ENCODE measurements at places on chromosomes 2 and 18.

DNA sequence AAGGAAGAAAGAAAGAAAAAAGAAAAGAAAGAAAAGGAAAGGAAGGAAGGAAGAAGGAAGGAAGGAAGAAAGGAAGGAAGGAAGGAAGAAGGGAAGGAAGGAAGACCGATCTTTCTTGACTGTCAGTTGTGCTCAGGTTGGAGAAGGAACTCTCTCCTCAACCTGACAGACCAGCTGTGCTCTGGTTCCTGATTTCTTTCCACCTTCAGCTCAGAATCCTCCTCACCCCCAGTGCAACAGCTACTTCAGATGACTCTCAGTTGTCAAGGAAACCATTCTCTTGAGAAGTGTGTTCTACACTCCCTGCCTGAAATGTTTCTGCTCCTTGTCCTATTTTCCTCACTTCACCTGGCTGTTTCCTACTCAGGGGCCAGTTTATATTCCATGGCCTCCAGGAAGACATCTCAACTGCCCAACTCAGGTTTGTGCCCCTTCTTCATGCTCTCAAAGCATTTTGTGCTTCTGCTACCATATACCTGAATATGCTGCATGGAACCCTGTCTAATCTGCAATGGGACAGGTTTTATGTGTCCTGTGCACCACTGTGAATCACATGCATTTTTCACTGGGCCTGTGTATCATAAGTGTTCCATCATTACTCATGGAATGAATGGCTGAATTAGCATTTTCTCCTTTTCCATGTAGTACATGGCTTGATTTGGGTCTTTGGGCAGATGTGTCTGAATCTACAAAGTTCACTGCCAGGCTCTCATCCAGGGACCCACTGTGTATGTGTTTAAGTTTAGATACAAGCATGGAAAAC, 32.8 kb upstream of the DOCK10 start:
- no peak for DNase-seq

DNA sequence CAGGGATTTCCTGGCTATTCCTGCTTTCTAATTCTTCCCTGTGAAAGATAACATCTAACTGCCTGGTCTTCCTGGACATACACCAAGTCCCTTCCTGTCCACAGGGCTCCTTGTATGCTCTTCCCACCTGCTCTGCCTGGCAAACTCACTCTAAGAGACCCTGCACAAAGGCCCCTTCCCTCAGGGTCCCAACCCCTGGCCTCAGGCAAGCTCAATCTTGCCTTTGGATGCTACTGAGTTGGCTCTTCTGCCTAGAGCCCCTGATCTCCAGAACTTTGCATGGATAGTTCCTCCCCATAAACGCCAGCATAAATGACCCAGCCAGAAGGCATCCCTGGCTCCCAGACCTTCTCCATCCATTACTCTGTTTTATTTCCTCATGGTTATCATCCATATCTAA, 98.3 kb upstream of the OTOS start:
- DNase-seq = no peak

- DNase-seq = no peak
Measured at GRCh38 chr2:176147800-176148496, 3.4 kb upstream of the HOXD4 start.

- no peak for DNase-seq
Measured at GRCh38 chr2:138267902-138268254, 233.7 kb upstream of the SPOPL start.

GRCh38 chr2:241001413-241002274, 3.2 kb downstream of the SNED1 start:
- DNase-seq = no peak

GRCh38 chr2:147173189-147173581, 671.6 kb upstream of the ACVR2A start:
- no peak for DNase-seq

- DNase-seq = no peak
Measured at GRCh38 chr2:7444626-7445025, 527.4 kb downstream of the RNF144A start.

GRCh38 chr2:48693645-48694044, 61.9 kb downstream of the LHCGR start:
- no peak for DNase-seq

DNA sequence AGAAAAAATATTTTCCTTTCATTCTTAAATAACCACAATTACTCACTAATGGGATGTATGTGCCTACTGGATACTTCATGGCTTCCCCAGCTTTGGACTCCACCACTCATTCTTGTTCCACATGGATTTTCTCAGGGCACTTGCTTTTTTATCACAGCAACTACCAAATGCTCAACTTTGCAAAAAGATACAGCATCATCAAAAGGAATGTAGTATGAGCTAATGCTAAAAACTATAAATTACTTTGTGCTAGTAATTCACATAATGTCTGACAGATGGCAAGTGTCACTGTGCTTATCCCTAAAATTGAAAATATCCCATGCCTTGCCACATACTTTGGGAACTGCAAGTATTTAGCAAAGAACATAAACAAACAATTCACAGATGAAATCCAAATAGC, 130.4 kb upstream of the ZFP36L2 start:
- DNase-seq = no peak

GRCh38 chr2:96336104-96336775, 674 bp downstream of the NCAPH start:
- no peak for DNase-seq

DNA sequence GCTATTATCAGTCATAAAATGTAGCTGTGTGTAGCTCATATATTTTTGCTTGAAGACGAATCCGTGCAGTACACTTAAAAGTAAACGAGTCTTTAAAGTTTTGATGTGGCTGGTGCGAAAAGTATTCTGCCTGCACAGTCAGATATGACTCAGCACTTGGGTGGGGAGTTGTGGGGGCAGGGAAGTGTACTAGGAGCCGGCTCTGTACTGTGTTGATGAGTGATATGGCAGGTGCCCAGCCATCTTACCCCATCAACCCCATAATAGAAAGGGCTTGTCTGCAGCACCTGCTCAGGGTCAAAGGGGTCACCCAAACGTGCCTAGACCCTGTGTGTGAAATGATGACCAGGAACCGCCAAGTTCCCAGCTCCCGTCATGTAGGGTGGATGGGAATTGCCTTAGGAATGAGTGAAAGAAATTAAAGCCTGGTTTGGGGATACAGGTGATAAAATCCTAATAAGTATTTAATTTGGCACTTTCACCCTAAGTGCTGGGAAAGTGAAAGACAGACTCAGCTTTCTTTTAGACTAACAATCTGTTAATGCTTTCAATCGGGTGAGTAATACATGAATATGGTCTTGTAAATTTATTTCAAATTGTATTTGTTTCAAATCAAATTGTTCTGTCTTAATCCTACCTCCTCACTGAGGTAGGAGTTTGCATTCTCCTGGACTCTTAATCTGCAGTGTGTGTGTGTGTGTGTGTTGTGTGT, 48.0 kb downstream of the BCL2L11 start:
- DNase-seq = no peak

DNA sequence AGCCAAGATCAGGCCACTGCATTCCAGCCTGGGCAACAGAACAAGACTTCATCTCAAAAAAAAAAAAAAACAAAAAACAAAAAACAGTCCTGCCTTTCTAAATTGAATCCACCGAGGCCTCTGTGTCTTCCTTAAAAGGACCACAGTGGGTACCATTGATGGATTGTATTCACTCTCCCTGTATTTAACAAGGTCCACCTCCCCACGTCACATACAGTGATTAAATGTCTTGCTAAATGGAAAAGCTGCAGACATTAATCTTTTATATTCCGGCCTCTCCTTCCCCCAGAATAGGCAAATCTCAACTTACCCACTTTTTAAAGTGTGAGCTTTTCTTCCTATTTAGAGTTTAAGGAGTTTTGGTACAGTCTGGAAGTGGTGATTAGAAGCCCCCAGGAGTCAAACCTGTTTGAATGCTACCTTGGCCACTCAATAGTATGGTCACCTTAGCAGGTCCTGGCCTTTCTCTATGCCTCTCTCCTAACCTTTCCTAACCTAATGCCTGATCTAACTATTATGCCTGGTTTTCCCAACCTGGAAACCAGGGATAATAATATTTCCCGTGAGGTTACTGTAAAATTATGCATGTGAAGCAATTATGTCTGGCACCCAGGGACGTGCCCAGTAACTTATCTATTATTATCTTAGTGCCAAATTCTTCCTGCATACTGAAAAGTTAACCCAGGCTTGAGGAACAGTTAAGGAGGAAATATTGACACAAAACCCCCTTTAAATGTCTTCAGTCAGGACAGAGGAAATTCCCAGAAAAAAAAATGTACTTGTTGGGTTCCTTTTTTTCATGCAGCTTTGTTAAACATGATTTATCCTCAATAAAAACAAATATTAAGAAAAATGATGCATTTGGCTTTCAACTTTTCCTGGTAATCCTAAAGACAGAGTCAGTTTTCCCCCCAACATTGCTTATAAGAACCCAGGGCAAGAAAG, 3.1 kb downstream of the NFE2L2 start:
- no peak for DNase-seq

DNA sequence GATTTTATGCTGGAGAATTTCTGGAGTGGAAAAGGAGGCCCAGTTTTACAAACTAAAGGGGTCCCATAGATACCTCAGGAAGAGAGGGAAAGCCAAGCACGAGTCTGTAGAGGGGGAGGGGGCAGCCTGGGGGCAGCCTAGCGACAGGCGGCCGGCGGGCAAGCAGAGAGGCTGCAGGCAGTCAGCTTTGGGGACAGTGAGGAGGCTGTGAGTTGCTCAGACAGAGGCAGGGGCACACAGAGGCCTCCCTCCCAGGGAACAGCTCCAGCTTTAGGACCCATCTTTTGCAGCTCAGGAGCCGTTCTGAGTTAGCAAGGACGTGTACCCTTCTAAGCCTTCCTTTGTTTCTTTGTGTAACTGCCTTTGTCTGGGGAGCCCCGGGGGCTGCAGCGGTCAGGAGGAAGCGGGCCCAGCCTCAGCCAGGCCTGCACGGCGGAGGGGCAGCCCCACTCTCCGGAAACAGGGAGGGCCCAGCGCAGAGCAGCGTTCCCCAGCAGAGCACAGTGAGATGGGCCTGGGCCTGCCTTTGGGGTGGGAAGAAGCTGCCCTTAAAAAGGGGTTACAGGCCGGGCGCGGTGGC, 41.1 kb upstream of the RALBP1 start:
- DNase-seq = no peak

DNA sequence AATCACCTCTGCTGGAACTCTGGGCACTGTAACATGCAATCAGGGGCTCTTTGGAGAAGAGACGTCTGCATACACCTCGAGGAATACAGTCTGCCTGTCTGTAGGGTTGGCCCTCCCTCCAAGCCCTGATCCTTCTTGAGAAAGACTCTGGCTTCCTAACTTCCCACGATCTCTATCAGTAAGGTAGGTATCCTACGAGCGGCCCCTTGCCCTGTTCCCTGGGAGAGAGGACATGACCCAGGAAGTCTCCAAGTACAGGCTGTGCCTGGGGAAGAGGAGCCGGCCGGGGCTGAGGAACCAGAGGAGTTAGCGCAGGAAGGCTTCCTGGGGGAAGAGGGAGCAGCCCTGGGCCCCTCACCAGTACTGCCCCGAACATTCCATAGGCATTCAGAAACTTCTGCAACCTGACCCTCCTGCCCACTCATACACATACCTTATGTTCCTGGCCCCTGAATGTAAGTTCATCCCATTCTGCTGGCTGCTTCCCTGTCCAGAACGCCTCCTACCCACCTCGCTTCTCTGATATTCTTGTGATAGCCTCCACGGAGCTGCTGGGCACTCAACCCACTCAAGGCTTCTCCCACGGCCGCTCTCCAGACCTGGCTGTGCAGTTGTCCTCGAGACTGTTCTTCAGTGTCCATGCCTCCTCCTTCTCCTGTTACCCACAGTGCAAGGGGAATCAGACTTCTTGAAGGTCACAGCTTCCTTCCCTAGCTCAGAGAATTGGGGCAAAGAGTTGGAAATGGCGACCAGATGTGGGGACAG, 116.1 kb downstream of the CYP26B1 start:
- no peak for DNase-seq

GRCh38 chr2:161033059-161033660, 127.1 kb upstream of the TANK start:
- no peak for DNase-seq

GRCh38 chr2:20551260-20551944, 99.5 kb downstream of the HS1BP3 start:
- no peak for DNase-seq

DNA sequence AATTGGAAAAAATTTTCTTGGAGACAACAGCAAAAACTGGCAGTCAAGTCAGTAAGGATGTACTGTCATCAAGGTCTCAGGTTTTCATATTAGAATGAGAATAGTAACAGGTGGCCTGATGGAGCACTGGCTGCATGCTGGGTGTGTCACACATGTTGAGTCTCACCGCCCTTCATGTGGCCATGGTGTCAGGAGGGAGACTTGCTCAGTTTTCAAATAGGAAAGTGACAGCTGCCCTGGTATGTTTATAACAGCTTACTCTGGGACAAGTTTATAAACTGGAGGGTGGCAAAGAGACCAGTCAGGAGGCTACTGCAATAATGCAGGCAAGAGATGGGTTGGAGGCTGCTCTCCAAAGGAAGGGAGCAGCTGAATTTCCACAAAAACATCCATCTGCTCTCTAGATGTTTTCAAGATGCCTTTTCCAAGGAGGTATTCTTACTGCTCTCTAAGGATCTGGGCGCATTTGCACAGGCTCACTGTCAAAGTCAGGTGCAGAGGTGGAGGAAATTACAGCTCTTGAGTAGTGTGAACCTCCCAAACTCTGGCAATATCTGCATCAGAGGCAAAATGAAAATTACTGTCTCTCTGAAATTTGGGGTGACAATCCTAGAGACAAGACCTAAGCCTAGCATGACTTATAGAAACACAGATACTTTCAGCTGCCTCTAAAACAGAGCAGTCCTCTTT, 321.9 kb upstream of the RAB12 start:
- no peak for DNase-seq

DNA sequence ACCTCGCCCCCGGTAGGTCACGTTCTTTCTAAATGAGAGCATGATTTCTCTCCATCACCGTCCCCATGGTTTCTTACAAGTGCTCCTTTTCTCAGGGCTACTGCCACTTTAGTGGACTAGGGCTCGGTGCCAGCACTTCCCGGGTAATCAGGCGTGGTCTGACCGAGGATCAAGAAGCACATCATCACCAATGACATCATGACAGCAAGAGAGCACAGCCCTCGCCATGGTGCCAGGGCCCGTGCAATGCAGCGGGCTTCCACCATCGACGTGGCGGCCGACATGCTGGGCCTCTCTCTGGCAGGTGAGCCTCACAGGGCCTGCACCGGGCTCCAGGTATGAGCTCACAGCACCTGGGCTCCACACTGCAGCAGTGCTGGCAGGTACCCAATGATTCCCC, 75.2 kb downstream of the INPP4A start:
- no peak for DNase-seq

GRCh38 chr18:36559149-36559857, 261.8 kb downstream of the FHOD3 start:
- DNase-seq = no peak

DNA sequence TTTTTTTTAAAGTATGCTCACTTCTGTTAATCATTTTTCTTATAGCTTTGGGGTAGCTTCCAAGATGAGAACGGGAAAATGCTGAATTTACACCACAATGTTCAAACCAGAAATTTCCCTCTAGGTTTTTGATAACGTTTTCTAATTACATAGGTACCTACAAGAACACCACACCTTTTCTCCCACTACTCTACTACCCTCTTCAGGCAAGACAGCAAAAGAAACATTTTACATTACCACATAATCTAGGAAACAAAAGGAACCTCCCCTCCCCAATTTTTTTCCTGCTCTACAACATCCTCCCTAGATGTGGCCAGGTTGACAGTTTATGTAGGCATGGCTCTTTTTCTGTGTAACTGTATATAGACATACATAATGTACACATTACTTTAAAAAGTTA, 32.4 kb downstream of the NDUFAF7 start:
- DNase-seq = no peak
